Camera-type eye (tissue), 1 donor: ENCODE measurements at places on chromosomes 16 and 17. TPM values are rescaled to one million over a fixed set of nuclear protein-coding genes. Genes with fewer than 3 reads are reported as not detected.

MYO15B gene
- total RNA-seq: 185 TPM

FBXL16 gene
- 5.8 TPM for total RNA-seq

LRRC75A gene
- total RNA-seq: 12.1 TPM

WNT9B gene
- total RNA-seq: 0.16 TPM

GPR139 gene
- total RNA-seq: 0.38 TPM

MYO15A gene
- total RNA-seq: 1.4 TPM

IRX5 gene
- 19.3 TPM for total RNA-seq

NPIPB9 gene
- total RNA-seq: 3.5 TPM

GAST gene
- total RNA-seq: not detected

PYCARD gene
- 8.5 TPM for total RNA-seq

SYT17 gene
- total RNA-seq: 10.2 TPM

SLC52A1 gene
- not detected for total RNA-seq

RASL10B gene
- total RNA-seq: 4.1 TPM

STX1B gene
- total RNA-seq: 9.1 TPM

MPP2 gene
- 24.1 TPM for total RNA-seq

KRT28 gene
- total RNA-seq: 0.27 TPM

DNAH9 gene
- 3.4 TPM for total RNA-seq
